GM23248 (cell line): ENCODE measurements at places on chromosomes 13 and 19.
A peak's percentile ranks its signal among the peaks of the same experiment; 100 is the strongest.

- DNase-seq = peak; percentile 29
These were observed 3.3 kb downstream of the ICAM5 start for GRCh38 chr19:10292789-10293636.

- no peak for DNase-seq
These were observed 18.1 kb upstream of the MIER2 start for GRCh38 chr19:362683-363082.

DNA sequence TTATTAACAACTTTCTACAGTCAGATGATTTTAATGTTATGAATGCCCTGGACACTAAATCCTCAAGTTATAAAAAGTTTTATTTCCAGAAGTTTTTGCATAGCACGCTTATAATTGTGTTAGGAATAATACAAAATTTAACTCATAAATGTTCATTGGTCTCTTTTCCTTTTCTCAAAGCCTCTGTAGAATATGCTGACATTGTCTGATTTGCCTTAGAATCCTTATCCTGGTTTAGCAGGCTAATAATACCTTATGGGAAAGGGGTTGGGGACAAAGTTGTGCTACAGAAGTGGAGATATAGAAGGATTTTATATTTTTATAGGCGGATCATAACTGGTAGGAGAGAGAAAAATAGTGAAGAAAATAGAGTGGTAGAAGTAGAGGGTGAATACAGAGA is 1739.6 kb downstream of the OLFM4 start:
- no peak for DNase-seq

- DNase-seq = peak; percentile 27
These were observed 54.3 kb downstream of the GARRE1 start for GRCh38 chr19:34308381-34309367.

- peak; percentile 55 for DNase-seq
These were observed 91.1 kb upstream of the ANKRD10 start for GRCh38 chr13:111005808-111006505.

DNA sequence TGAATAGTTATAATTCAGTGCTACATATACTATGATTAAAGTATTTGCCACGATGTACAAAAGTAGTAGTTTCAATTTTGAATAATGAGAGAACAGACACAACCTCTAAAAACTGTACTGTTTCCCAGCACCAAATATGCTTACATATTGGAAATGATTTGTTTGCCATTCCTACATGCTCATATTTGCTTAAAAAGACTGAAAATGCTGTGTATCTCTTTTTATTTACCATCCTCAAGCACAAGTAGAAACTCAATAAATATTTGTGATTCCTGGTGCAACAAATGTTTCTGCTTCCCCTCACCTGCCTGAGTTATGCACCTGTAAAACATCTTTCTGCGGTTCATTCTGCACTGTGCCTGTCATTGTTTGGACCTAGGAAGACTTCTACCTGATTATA is 512.2 kb downstream of the DCT start:
- no peak for DNase-seq

DNA sequence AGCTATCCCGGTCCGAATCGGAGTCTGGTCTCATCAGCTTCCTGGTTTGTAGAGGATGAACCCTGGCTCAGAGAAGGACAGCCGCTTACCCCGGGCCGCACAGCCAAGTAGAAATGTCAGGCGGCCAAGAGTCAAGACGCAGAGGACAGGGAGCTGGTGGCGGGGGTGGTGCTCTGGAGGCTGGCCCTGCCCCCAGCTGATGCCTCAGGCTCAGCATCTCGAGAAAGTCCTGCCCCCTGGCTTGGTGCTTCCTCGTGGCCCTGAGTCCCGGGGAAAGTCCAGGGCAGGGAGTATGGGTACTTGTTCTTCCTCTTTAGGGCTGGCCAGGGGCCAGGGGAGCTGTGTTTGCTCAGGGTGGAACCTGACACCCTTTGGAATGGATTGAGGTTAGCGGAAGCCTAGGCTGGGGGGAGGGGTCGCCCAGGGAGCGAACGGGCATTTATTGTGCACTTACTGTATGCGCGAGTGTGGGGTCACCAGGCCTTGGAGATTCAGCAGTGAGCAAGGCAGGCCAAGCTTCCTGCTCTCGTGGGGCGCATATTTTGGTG is 2.2 kb downstream of the TJP3 start:
- DNase-seq = no peak

DNA sequence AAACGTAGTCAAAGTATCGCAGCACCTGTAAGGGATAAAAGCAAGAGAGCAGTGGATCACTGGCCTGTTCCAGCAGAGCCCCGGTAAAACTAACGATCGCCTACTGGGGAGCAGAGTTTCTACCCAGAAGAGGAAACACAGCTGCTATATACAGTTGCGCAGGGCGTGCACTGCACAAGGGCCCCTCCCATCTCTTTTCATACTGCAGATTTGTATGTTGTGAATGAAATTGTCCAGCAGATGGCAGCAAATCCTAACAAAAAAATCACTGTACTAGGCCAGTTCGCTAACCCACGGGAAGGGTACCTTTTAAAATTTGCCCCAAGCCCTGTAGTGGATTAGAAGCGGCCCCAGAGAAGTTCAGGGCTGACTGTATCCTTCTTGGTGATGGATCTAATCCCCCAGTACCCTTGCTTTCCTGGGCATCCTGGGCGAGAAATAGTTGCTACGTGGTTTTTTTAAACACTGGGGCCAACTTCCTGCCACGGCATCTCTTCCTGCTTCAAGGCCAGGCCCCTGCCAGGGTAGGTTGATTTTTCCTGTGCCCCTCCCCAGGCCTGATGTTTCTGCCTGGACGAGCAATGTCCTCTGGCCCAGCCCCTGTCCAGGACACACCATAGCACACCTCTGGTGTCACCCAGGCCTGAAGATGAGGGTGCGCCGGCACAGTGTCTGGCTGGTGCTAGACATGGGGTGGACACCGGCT is 127.0 kb downstream of the IER2 start:
- peak; percentile 81 for DNase-seq

- DNase-seq = no peak
These were observed 73.4 kb upstream of the POMP start for GRCh38 chr13:28585561-28585960.

GRCh38 chr13:43785650-43786471 is 911 bp downstream of the ENOX1 start:
- DNase-seq = peak; percentile 76

GRCh38 chr13:42000846-42001245 is 39.9 kb upstream of the VWA8 start:
- no peak for DNase-seq

- no peak for DNase-seq
These were observed 49.9 kb downstream of the CELF5 start for GRCh38 chr19:3274245-3274941.

DNA sequence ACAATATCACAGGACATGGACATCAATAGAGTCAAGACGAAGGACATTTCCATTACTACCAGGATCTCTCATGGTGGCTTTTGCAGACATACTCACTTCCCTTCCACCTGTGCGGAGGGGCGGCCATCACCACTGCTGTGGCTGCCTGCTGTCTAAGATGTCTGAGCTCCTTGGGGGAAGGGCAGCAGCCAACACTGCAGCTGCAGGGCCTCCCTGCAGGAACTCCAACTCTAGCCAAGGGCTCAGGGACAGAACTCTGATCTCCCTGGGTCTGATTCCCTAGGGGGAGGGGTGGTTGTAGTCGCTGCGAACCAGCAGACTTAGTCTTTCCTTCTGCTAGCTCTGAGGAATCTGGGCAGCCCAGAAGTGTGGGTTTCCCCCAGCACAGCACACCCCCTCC is 78.9 kb upstream of the ANKRD10 start:
- no peak for DNase-seq

- DNase-seq = no peak
These were observed 93.9 kb downstream of the GADD45B start for GRCh38 chr19:2569596-2570465.

GRCh38 chr19:46015687-46016425 is 7.0 kb downstream of the PGLYRP1 start:
- peak; percentile 30 for DNase-seq

DNA sequence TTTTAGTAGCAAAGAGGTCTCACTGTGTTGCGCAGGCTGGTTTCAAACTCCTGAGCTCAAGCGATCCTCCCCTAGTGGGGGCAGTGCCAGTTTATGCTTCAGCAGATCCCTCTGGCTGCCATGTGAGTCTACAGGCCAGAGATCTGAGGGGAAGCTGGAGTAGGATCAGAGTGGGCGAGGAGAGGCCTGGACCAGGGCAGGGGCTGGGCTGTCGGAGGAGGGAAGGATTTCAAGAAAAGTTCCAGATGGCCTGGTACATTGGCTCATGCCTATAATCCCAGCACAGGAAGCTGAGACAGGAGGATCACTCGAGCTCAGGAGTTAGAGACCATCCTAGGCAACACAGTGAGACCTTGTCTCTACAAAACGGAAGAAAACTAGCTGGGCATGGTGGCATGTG is 9.8 kb downstream of the DHX34 start:
- DNase-seq = no peak

- peak; percentile 7 for DNase-seq
These were observed 260.9 kb downstream of the COG6 start for GRCh38 chr13:39916330-39916729.

GRCh38 chr13:44373601-44374347 is at the start of gene SERP2:
Gene SERP2, plus strand, starts transcription at chr13:44373824. Its CDS starts 202 bp downstream, at chr13:44374026.
- DNase-seq = peak; percentile 43

- DNase-seq = no peak
These were observed 8.3 kb downstream of the FAM98C start for GRCh38 chr19:38411041-38411712.

- DNase-seq = no peak
These were observed 140.1 kb upstream of the FRY start for GRCh38 chr13:31891472-31891871.

- DNase-seq = peak; percentile 71
These were observed 677 bp downstream of the TGDS start for GRCh38 chr13:94595001-94595949.

DNA sequence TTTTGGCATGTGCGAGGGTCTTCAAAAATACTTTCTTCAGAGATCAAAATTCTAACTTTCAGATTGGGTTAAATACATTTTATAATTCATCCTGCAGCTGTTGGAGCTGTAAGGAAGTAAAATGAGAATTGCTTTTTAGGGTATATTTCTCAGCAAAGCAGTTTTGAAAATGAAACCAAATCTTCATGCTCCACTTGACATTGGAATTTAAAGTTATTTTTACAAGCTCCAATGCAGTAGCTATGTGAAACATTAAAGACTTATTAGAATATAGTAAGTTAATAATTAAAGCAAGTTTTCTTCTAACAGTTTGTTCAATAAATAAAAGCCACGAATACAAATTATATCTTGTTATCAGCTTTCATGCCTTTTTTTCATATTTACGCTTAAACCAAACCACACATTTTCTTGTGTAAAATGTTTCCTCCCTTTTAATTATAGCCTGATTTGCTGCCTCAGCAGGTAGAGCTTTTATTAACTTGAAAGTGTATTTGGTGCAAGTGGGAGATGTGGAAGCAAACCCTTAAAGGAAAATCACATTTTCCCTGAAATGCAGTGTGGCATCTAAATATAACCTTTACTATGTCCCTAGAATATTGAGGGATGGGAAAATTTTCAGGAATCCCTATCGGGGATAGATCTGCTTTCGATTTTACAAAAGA is 12.4 kb upstream of the MICU2 start:
- DNase-seq = no peak

- DNase-seq = no peak
These were observed 28.6 kb downstream of the NAXD start for GRCh38 chr13:110643768-110644421.

DNA sequence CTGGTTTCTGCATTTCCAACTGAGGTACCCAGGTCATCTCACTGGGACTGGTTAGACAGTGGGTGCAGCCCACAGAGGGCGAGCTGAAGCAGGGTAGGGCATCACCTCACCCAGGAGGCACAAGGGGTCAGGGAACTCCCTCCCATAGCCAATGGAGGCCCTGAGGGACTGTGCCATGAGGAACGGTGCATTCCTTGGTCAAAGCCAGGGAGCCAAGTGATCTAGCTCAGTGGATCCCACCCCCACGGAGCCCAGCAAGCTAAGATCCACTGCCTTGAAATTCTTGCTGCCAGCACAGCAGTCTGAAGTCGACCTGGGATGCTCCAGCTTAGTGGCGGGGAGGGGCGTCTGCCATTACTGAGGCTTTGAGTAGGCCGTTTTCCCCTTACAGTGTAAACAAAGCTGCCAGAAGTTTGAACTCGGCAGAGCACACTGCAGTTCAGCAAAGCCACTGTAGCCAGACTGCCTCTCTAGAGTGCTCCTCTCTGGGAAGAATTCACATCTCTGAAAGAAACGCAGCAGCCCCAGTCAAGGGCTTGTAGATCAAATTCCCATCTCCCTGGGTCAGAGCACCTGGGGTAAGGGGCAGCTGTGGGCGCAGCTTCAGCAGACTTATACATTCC is 1386.6 kb upstream of the PCDH9 start:
- no peak for DNase-seq

GRCh38 chr13:97395447-97396136 is 38.4 kb upstream of the RAP2A start:
- DNase-seq = peak; percentile 79

GRCh38 chr13:95033890-95034289 is 267.4 kb downstream of the ABCC4 start:
- DNase-seq = no peak

- no peak for DNase-seq
These were observed at the start of gene LILRB5 for GRCh38 chr19:54257116-54257480. Gene LILRB5, minus strand, starts transcription at chr19:54257273. Its CDS starts 80 bp downstream, at chr19:54257193.

GRCh38 chr13:22099585-22099984 is 428.7 kb downstream of the FGF9 start:
- no peak for DNase-seq

GRCh38 chr19:41811036-41811435 is 14.6 kb downstream of the CEACAM3 start:
- DNase-seq = no peak

DNA sequence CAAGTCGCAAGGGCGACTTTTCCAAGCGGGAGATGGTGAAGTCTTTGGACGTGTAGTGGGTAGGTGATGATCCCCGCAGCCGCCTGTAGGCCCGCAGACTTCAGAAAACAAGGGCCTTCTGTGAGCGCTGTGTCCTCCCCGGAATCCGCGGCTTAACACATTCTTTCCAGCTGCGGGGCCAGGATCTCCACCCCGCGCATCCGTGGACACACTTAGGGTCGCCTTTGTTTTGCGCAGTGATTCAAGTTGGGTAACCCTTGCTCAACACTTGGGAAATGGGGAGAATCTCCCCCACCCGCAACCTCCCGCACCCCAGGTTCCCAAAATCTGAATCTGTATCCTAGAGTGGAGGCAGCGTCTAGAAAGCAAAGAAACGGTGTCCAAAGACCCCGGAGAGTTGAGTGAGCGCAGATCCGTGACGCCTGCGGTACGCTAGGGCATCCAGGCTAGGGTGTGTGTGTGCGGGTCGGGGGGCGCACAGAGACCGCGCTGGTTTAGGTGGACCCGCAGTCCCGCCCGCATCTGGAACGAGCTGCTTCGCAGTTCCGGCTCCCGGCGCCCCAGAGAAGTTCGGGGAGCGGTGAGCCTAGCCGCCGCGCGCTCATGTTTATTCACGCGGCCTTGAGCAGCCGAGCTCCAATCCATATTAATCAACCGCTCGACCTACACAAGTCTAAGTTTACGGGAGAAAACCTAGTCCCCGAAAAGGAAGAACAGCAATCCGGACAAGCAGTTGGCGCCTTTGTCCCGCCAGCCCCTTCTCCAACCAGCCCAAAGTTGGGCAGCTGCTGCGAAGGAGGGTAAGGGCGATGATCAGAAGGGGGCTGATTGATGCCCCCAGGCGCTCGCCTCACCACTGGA is 9.9 kb downstream of the SOX21 start:
- DNase-seq = no peak

GRCh38 chr13:110001670-110002275 is 215.4 kb upstream of the IRS2 start:
- DNase-seq = peak; percentile 76
